ENCODE measurements at places on chromosomes 16 and 17. TPM values are rescaled to one million over a fixed set of nuclear protein-coding genes. Genes with fewer than 3 reads are reported as not detected.
A peak's percentile ranks its signal among the peaks of the same experiment; 100 is the strongest.

DNA sequence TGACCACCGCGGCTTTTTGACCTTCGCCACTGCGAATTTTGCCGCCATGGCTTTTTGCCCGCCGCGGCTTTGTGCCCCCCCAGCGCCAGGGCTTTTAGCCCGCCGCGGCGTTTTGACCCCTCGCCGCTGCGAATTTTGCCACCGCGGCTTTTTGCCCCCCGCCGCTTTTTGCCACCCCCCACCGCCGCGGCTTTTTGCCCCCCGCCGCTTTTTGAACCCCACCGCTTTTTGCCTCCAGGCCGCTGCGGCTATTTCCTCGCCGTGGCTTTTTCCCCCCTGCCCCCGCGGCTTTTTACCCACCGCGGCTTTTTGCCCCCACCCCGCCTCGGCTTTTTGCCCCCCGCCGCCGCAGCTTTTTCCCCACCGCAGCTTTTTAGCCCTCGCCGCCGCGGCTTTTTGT, 134.8 kb upstream of the TP53TG3C start:
- no peak for DNase-seq

GRCh38 chr17:15462976-15463772, 4.2 kb downstream of the CDRT4 start:
- peak; percentile 85 for DNase-seq

DNA sequence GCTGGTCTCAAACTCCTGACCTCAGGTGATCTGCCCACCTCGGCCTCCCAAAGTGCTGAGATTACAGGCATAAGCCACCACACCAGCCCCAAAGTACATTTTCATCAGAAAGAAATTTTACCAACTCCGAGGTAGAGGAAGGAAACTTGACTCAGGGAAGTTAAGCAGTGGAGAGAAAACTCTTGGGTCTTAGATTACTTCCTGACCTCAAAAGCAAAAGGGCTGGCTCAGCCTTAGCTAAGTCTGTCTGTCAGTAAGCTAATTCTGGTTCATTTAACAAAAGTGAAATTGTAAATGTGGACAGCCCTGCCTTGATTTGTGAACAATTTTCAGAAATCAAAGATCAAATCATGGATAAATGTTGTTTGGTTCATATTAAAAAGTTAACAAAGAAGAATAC, 30.6 kb downstream of the MAP2K6 start:
- peak; percentile 30 for DNase-seq

- DNase-seq, result peak; percentile 39
Observed at GRCh38 chr17:51427323-51427811, 167.0 kb downstream of the UTP18 start.

DNA sequence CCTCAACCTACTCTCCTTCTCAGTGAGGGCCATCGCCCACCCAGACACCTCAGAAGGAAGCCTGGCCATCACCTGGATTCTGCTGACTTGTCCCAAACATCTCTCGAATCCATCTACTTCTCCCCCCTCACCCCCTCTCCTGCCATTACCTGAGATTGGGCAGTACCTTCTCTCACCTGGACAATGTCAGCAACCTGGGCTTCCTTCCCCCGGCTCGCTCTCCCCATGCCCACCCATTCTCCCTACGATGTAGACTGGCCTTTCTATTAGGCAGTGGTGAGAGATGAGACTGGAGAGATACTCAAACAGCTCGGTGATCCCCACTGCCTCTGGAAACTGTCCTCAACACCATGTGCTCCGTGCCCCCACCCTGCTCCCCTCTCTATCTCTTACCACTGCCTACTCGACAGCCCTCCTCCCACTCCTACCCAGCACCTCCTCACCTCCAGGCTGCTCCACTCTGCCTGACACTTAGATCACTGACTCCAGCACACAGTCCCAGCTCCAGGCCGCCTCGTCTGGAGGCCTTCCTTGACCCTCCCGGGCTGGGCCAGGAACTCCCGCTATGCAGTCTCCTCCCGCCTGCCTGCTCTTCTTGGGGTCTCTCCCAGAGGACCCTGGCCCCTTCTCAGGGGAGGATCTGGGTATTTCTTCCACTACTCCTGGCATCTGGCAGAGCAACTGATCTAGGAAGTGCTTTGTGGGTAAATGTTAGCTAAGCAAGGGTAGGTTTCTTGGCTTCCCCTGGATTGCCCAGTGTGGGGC, 235.8 kb upstream of the NLRP1 start:
- DNase-seq, result no peak

DNA sequence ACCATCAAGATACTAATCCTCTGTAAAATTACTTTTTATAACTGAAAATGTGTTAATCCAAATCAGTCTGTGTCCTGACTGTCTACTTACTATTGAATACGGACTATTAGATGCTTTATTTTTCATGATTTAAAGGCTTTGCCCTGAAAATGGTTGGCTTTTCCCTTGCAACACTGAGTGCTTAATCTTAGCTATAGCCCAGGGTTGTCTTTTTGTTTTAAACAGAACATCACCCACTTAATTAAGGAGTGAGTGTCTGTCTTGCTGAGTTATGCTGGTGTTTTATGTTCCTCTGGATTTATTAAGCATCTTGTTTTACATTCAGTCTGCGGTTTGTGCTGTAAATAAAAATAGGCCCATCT, 11.0 kb downstream of the FTO start:
- DNase-seq, result no peak

The WNK4 gene
- 0.09 TPM for total RNA-seq

All from muscle of leg (tissue), 16 donors.